ENCODE measurements at places on chromosomes 5 and 9.

DNA sequence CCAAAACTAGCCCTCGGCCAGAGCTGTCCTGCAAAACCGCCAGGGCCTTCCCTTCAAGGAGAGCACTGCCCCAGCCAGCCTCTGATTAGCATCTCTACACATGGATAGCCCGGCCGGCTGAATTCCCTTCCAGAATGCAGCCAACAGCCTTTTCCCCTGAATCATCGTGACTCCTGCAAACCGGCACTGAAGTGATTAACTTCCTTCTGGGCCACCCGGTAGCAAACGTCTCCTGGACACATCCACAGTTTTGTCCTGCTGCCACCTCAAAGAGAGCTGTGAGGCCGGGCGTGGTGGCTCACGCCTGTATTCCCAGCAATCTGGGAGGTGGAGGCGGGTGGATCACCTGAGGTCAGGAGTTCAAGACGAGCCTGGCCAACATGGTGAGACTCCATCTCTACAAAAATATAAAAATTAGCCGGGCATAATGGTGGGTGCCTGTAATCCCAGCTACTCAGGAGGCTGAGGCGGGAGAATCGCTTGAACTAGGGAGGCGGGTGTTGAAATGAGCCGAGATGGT, 21.1 kb upstream of the EEIG1 start:
- peak; percentile 91 for DNase-seq

DNA sequence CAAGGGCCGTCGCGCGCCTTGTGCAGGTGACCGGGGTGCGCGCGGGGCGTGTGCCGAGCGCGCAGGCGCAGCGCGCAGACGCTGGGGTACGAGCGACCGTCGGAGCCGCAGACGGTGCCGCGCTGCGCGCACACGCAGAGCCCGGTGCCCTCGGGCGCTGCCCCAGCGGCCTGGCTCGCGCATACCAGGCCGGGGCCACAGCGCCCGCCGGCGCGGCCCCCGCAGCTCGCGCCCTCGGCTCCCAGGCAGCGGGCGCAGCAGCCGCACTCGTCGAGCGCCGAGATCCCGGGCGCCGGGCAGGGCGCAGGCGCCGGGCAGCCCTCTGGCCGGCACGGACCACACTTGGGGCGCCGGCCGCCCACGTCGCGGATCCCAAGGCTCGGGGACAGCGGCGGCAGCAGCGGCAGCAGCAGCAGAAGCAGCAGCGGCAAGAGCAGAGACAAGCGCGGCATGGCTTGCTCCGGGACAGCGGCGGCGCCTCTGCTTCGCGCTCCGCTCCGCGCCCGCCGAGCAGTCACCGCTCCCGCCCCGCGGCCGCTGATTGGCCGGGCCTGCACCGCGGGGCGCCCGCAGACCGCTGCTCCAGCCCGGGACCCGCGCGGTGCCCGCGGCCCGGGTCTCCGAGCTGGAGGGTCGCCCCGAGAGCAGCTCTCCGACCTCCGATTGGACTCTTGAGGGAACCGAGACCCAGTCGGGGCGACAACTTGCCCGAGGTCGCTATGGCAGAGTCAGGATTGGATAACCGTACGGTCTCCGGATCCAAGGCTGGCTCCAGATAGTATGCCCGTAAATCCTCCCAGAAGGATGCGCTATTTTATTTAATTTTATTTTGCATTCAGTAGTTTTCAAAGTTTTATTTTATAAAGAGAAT, at the start of gene IGFBPL1:
TSS of gene IGFBPL1 (minus strand) at position 482 of the 871 bp plus-strand sequence. CDS start at position 452, 30 bp downstream.
- DNase-seq = no peak

DNA sequence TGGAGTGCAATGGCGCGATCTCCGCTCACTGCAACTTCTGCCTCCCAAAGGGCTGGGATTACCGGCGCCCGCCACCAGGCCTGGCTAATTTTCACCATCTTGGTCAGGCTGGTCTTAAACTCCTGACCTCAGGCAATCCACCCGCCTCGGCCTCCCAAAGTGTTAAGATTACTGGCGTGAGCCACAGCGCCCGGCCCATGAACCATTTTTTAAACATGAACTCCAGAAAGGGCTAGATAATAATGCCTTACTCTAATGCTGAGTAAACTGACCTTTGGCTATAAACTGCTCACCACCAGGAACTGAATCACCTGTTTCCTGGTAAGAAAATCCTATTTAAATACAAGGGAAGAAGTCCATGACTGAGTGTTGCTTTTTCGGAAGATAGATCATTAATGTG, 23.2 kb upstream of the DAB2 start:
- DNase-seq = no peak

DNA sequence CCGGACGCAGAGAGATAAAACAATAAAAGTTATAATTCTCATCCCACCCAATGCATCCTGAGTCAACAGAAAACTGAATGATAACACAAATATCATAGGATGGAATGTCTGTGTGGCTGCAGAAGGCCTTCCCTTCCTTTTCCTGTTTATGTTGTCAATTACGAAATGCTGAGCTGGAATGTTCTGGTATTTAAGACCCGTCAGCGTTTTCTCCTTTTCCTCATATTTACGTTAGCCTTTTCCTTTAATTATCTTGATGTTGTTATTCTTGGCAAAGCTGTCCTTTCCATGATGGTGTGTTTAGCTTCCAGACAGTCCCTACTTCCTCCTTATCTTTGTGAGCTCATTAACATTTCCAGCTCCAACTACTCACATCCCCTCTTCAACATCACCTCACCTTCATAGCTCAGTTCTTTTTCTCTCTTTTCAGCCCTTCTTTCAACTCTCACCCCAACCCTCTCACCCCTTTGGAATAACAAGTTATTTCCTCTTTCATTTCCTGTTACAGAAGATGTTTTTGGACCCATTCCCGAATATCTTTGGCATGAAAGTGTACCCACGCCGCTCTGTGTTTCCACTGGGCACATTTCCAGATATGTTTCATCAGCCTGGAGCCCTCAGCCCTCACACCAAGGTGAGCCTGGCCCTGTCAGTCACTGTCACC, 221.6 kb downstream of the NR2F1-AS1 start:
- DNase-seq = peak; percentile 45

GRCh38 chr9:135039266-135039870, 48.1 kb upstream of the OLFM1 start:
- no peak for DNase-seq

GRCh38 chr5:65172486-65173129, 309.1 kb downstream of the ADAMTS6 start:
- no peak for DNase-seq

GRCh38 chr5:69484891-69485290, 7.7 kb upstream of the OCLN start:
- no peak for DNase-seq

DNA sequence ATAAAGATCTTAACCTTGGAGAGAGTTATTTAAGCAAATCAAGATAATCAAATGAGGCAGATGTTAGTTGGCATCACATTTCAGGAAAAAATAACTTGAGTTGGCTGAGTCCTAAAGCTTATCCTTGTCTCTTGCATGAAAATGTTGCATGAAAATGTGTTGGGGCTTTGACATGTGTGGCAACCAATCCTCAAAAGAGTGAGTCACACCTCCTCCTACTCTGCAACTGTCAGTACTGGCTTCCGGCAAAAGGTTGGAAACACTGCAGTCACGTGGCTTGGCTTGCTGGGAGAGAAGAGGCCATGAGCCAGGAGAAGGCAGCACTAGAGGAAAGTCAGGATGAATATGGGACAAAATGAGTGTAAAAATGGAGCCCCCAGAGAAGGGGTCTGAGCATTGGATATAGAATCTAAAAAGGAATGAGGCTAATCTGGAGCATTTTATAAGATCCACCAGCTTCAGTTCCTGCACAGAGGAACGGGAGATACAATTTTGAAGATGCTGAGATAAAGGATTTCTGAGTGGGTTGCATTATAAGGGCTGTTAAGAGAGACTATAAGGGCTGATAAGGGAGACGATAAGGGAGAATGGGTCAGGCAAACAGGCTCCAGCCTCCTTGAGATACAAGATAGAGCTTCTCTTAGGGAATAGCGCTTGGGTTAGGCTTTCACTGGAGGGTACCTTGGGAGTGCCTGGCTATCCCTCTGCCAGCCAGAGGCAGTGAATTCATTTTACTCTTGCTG, 43.1 kb downstream of the SPATA31D1 start:
- DNase-seq = peak; percentile 22

GRCh38 chr5:150149618-150150017, 6.0 kb downstream of the PDGFRB start:
- no peak for DNase-seq

- no peak for DNase-seq
These were observed 33.0 kb upstream of the RASGRF2 start for GRCh38 chr5:80926979-80927656.

DNA sequence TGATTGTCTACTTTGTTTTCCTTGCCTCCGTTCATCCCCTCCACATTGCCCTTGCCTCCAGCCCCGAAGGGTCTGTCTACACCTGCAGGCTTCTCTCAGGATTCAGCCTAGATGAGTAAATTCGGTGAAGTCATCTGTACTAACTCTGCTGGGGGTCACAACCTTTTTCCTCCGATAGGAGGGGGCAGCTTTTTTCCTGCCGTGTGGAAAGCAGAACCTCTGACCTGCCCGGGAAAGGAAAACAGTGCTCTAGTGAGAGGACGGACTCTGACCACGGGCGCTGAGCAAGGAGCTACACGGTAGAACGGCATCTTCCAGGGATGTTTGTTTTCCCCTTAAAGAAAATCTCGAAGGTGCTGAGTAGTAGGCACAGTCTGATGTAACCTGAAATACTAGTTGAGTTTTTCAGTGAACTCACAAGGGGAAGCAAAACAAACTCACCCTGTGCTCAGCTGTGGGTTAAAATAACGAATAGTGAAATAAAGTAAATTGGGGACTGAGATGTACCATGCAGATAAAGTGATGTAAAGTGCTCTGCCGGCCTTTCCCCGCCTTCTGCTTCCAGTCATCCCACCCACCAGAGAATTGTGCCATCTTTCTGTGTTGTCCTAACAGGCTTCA, 281.8 kb downstream of the AOPEP start:
- no peak for DNase-seq

DNA sequence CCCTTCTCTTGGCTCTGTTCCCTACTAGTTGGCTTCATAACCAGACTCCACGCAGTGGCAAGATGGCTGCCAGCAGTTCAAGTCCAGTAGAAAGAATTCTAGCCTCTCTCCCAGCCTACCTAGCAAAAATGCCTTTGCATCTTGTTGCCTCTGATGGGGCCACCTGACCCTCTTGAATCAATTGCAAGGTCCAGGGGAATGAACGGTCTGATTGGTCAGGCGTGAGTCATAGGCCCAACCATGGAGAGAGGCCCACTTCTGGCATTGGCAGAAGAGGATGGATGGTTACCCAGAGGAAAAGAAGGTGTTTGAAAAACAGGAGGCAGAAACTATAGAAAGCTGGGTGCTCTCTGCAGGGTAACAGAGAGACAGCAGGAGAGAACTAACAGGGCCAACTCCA, 622.6 kb downstream of the CCDC171 start:
- no peak for DNase-seq

- no peak for DNase-seq
These were observed 119.4 kb downstream of the TLR4 start for GRCh38 chr9:117823576-117823975.

DNA sequence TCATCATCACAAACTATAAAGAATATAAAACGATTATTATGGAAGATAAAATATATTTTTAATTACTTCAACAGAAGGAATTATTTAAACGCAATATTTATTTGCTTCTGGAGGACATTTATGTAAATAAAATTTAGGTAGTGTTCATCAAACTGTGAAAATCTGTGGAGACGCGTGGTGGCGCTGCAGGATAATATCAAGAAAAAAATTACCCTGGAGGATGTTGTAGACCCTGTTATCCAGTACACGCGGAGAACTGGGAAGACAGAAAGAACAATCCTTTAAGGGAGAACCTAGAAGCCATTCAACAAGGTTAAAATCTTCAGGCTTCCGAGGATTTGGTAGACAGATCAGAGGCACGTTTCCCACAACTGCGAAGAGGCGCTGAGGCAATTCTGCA, at the start of gene PCDHB12:
TSS of gene PCDHB12 (plus strand) at position 242 of the 400 bp plus-strand sequence. CDS start 189 bp downstream, outside the sequence.
- DNase-seq = no peak

- DNase-seq = no peak
These were observed 50.3 kb downstream of the CPLANE1 start for GRCh38 chr5:37198842-37199241.

GRCh38 chr5:146944764-146945616, 66.4 kb upstream of the PPP2R2B start:
- DNase-seq = no peak

- no peak for DNase-seq
These were observed 10.7 kb downstream of the OGN start for GRCh38 chr9:92393686-92394085.

DNA sequence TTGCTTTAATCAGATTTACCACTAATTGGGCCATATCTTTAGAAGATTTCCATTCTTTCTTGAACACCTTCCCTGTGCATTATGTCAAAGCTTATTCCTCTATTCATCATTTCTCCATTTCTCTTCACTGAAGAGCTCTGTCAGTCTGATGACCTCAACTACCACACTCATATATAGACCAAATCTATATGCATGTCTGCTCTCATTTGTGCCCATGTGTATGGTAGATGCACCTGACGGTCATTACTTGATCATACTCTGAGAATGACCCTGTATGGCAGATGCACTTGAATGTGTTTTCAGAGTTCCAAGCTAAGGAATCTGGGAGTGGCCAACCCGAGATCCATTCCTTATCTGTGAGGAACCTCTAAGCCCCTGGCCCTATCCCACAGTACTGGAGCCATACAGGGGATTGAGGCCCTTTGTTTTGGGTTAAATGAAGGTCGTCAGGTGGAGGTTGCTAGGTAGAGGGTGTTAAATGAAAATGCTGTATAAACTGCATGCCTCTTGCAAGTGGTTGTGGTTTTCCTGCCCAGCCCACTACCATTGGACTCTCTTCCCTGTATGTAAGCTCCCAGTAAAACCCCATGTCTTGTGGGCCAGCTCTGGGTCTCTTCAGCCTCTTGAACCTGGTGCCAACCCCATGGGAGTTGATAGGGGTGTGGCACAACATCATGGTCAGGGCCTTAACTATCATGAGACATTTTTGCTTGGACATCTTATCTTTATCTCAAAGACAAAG, 229.5 kb downstream of the KIAA0825 start:
- DNase-seq = no peak

DNA sequence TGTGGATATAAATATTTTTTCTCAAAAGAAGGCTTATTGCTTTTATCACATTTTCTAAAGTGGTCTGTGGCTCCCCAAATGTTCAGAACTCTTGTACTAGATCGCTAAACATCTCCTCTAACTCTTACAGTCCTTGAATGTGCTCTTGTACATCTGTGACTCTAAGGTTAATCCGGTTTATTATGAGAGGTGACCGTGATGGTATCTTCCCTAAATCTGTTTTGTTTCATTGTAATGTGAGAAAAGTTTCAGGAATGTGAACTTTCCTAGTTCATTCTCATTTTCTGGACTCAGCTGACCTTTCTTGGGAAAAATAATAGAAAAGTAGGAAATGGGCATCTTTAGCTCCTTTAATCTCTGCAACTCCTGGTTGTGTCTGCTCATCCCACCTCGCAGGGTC, 94.5 kb upstream of the CD180 start:
- DNase-seq = no peak

DNA sequence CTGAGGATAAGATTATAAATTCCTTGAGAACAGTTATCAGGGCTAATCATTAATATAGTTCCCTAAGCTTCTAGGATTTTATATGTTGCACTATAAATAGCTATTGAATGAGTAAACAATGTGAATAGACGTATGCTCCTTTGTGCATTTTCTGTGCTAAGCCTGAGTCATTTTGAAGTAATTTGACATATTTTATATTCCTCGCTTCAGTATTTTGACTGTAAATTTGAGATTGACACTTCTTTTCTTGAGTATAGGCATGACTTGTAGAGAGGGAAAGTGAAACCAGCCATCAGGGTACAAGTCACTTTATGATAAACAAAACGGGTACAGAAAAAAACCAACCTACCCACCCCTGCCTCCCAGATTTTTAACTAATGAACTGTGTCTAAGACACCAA, 367.7 kb upstream of the PRR16 start:
- no peak for DNase-seq

All from H54 (cell line).